Skin of body (tissue), 3 donors: ENCODE measurements at places on chromosomes 5 and 9. TPM values are rescaled to one million over a fixed set of nuclear protein-coding genes. Genes with fewer than 3 reads are reported as not detected.

DNA sequence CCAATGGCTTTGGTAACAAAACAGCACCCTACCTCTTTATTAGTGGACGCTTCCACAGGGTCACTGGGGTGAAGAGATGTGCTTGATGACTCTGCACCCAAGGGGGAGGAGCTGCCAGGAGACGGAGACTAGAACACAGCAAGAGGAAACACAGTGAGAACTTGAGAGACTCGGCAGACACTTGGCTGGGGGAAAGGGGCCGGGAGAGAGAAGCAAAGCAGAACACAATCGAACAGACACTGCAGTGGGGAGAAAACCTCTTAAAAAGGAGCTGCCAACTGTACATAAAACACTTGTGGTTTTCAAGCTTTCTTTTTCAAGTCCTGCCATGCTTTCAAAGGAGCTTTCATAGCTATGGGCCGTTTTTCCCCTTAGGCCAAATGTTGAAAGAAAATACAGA is 151.0 kb downstream of the ENTREP1 start:
- no peak for DNase-seq

- DNase-seq = no peak
Measured at GRCh38 chr9:72509635-72510034, 11.8 kb upstream of the TMC1 start.

GRCh38 chr5:132999246-132999645 is 27.1 kb downstream of the ZCCHC10 start:
- DNase-seq = no peak

DNA sequence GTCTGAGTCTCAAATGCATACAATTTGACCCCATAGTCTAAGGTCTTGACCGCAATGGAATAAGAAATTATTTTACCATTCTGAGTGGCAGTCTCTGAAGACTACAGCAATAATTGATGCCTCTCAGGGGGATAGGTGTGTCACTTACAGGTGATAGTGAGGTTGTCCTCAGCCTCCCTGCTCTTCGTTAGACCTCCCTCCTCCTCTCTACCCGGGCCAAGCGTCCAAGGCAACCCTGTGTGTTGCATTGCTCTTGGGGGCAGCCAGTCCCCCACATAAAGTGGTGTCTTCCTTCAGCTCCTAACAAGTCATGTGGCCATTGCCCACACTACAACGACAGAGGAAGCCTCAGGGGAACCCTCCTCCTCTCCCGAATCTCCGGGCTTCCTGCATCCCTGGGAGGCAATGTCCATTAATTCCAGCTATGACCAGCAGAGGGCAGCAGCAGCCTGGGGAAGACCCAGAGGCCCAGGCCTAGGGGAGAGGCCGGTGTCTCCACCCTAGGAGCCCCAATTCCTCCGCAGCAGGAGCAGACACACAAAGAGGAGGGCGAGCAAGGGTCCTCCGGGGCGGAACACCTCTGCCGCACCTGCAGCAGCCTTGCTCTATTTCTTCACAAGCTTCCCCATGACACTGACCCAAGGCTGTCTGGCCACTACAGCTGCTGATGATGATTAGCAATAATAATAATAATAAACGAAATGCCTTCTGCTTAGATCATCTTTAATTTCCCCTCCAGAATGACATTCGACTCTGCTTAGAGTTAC is 134.8 kb downstream of the KCNIP1 start:
- DNase-seq = no peak

- DNase-seq = no peak
Measured at GRCh38 chr5:24791326-24791725, 146.5 kb upstream of the CDH10 start.

DNA sequence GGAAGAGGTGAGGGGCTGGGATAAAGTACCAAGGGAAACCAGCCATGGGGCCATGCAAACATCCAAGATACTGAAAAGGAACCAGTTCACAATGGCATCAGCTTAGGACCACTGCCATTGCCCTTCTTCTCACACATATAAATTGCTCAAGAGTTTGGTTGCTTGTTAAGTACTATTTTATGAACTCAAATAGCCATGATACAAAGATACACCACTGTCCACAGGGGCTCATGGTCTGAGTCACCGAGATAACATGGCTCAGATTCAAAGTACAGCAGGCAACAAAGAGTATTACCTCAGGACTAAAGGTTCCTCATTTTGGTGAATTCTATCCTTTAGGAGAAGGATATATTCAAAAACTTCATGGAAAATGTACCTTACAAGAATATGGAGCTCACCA is 55.6 kb downstream of the FANCC start:
- no peak for DNase-seq

- peak; percentile 25 for DNase-seq
Measured at GRCh38 chr5:112737070-112737462, 619 bp upstream of the APC start.

DNA sequence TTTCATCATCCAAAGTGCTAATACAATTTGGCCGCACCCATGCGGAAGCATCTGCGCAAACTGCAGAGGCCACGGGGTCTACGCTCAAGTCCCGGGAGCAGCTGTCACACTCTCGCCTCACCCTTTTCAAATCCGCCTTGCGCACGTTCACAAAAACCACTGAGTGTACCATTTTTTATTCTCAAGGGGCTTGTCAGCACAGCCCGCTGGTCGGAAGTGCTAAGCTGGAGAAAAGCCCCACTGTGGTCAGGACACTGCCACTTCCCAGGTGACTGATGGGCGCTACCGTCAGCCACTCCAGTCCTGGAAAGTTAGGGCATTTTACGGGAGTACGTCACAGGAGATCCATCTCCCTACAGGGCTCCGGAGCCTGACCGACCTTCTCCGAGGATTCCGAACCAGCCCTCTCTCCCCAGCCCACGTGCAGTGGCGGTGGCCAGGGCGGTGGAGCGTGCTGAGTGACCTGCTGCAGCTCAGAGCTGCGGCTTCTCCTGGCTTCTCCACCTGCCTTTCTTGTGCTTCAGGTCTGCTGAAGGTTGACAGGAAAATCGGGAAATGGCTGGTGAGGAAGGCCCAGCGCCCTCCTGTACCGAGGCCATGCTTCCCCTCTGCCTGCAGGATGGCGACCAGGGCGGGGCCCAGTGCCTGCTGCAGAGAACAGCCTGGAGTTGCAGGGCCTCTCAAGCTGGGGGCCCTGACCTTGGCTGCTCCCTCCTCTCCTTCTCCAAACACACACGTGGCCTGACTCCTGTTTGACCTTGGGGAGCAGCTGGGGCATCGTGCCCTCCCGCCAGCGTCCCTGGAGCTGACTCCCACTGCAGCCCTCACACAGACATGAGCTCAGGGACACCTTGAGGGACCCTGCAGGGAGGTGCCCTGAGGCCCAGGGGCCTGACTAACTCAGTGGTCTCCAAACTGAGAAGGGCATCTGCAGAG is 14.3 kb downstream of the RASGEF1C start:
- DNase-seq = no peak

DNA sequence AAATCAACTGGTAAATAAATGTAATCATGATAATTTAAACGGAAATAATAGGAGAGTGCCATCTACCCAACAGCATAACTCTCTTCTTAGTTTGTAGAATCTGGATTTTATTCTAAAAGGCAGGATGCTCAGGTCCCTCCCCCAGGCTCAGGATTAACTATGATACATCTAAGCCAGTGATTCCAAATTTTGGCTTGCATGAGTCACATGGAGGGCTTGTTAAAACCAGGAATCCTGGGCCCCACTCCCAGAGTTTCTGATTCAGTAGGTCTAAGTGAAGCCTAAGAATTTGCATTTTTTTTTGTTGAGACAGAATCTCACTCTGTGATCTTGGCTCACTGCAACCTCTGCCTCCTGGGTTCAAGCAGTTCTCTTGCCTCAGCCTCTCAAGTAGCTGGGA is 62.3 kb upstream of the ZFR start:
- no peak for DNase-seq

DNA sequence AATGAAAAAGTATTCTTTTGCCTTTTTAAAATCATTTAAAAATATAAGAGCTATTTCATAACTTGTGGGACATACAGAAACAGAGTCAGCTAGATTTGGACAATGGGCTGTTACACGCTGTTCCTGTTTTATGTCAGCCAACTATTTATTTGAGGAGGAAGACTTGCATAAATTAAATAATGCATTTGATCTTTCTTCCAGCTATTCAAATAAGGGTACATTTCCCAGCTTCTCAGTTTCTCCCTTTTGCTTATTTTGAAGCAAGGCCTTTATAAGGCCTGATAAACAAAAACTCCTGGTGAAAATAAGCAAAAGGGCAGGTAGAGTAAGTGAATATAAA is 6.5 kb downstream of the STOM start:
- DNase-seq = no peak

- no peak for DNase-seq
Measured at GRCh38 chr5:168390491-168390890, 95.8 kb upstream of the RARS1 start.

DNA sequence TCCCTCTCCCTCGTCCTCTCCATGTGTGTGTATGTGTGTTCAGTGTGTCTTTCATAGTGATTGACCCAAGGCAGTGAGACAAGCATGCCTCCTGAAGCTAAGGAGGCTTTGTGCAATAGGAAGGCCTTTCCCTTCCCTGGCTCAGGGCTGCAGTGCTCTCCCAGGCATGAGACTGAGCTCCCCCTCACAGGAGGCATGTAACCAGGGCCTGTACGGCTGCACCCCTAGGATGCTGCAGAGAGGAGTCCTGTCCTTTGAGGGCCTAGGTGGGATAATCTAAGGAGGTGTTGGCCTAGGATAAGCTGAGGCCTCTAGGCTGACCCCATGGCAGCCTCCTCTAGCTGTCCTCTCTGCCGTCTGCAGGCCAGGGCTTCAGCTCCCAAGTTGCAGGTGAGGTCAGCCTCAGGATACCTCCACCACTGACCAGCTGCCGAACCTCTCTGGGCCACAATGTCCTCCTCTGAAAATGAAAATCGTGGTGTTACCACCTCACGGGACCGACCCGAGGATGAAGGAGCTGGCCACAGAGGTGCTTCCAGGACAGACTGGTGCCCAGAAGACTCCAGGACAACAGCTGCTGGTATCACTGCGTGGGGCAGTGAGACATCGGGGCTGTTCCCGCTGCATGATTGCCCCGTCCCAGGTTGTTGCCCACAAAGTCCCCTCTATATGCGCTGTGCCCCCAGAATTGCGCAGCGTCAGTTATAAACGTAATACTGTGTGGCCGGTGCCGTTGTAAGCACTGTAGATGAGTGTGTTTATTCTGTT is 129.6 kb downstream of the BARX1 start:
- no peak for DNase-seq

GRCh38 chr5:74575741-74576538 is 64.6 kb downstream of the ENC1 start:
- DNase-seq = no peak

GRCh38 chr5:139251695-139252288 is 41.7 kb upstream of the MATR3 start:
- DNase-seq = no peak

- no peak for DNase-seq
Measured at GRCh38 chr9:70410368-70410767, 4.1 kb downstream of the KLF9 start.

LCN10 gene
- not detected for total RNA-seq

PTTG1 gene
- total RNA-seq = 32.2 TPM

KIF12 gene
- 2.3 TPM for total RNA-seq

LCN2 gene
- 14.6 TPM for total RNA-seq

PDGFRB gene
- 90.9 TPM for total RNA-seq

ERAP2 gene
- 2.2 TPM for total RNA-seq

ANKRD18A gene
- total RNA-seq = 2.8 TPM

SLC34A3 gene
- total RNA-seq = not detected

PTGER4 gene
- 15.3 TPM for total RNA-seq
